ENCODE measurements at places on chromosomes 12 and 14.
A peak's percentile ranks its signal among the peaks of the same experiment; 100 is the strongest.

DNA sequence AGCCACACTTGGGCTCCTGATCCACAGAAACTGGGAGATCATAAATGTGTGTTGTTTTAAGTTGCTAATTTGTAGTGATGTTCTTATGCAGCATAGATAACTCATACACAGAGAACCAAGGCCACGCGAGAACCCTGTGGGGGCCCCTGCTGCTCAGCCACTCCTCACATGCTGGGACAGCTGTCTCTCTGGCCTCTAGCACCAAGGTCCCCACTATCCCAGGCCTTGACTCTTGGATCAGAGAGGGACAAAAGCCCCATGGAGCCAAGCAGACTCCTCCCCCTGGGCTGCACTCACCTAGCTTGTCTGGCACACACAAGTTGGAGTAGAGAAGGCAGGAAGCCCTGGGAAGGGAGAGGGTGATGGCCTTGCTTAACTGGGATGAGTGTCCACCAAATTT is 11.3 kb downstream of the PLD4 start:
- no peak for DNase-seq

DNA sequence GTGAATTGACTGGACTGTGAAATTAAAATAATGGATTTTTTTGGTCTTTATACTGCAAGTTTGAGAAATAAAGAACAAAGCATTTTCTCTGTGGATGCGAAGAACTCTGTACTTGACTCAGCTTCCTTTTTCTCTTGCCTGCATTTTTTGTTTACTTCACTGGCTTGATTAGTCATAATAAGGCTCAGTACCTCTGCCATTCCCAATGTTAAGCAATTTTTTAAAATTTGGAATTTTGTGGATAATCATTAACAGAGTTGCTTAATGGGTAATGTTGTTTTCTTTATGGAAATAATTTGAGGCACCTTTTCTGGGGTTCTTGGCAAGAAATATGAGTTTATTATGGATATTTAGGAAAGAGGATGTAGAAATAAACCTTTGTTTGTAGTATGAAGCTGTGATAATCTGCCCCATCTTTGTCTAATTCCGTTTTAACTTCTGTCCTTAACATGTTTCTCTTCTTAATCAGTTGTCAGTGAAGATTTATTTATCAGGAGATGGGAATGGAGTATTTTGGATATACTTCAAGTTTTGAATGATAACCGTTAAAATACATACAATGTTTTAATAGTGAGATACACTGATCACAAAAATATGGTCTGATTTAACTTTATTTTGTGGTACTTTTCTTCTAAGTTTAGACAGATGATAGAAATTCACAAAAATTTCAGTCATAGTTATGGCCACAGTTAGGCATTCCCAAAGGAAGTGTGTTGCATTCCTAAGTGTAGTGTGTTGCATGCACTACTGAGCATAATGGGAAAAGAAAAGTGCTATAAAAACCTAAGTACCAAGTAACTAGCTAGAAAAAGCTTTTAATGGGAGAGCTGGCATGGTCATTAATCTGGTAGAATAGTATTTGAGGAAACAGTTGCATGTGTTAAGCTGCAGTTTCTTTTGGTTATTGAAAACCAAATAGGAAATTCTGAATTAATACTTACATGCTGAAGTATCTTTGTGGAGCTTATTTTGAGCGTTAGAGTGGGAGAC is 27.7 kb downstream of the WNK1 start:
- DNase-seq = no peak

- no peak for DNase-seq
These were observed 370.6 kb downstream of the KCNH5 start for GRCh38 chr14:62674563-62675237.

DNA sequence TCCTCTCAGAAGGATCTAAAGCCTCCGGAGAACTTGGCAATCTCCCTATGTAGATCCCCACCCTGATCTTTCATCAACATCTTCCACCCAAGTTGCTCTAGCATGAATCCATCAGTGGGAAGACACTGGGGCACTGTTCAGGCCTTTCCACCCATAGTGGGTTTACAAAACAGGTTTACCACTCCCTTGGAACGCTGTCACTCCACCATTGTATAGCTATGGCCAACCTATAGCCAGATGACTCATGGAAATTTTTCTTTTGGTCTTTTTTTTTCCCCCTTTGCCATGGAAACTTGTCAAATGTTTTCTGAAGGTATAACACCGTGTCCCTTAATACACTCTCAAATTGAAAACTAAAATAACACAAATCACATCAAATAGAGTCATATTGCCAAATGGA is 10.8 kb upstream of the HSPB8 start:
- DNase-seq = no peak

DNA sequence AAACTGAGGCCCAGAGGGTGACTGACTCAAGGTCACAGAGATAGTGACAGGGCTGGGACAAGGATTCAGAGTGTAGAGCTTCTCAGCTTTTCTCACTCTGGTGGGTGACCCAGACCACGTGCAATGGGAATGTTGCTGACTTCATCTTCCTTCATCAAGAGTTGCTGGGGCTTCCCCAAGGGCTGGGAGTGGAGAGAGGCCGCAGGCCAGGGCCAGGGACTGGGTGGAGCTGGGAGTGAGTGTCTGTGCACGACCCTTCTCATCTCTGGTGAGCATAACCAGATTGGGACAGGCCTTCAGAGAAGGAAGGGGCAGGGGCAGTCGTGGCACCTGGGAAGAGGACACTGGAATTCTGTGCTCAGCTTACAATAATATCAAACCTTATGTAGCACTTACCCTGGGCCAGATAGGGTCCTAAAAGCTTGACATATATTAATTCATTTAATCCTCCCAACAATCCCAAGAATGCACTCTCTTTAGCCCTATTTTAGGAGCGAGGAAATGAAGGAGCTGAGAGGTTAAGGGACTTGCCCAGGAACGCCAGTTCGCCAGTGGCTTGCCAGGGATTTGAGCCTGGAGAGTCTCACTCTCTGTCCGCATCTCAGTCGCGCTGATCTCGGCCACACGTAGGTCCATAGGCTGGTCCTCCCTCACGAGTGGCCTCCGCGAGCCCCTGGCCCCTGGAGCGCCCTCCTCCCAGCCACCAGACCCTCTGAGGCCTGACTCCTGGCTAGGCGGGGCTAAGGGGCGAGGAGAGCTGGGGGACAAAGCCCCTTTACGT is 15.8 kb downstream of the KRT18 start:
- no peak for DNase-seq

- no peak for DNase-seq
These were observed 142.0 kb downstream of the KCNK10 start for GRCh38 chr14:88181072-88181471.

DNA sequence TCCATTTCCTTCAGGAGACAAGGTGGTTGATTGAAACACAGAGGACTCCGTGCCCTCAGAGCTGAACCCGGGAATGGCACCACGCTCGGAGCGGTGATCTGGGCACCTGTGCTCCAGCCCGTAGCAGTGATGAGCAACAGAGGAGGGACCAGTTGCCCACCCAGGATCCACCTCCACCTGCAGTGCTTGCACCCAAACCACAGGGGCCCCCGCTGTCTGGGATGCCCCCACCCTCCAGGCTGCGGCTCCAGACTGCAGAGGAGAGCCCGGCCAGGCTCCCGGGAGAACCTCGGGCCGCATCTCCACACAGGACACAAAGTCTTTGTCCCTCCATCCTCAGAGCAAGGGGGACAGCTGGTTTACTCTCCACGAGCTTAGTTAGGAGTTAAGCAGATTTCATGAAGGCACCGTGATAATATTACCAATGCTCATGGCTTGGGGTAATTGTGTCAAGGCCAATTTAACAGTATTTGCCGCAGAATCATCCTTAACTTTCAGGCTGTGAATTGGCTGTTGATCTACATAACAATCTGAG is 100.6 kb downstream of the TNFAIP2 start:
- no peak for DNase-seq

- DNase-seq = no peak
These were observed 70.6 kb upstream of the ACTN1 start for GRCh38 chr14:69049675-69050074.

- no peak for DNase-seq
These were observed 362.1 kb upstream of the STXBP6 start for GRCh38 chr14:25411781-25412757.

- no peak for DNase-seq
These were observed 105.1 kb downstream of the LLPH start for GRCh38 chr12:66025477-66025876.

- DNase-seq = no peak
These were observed 85.3 kb downstream of the FBXW8 start for GRCh38 chr12:116996093-116996492.

GRCh38 chr14:24692382-24693352 is 58.7 kb upstream of the GZMB start:
- DNase-seq = no peak

DNA sequence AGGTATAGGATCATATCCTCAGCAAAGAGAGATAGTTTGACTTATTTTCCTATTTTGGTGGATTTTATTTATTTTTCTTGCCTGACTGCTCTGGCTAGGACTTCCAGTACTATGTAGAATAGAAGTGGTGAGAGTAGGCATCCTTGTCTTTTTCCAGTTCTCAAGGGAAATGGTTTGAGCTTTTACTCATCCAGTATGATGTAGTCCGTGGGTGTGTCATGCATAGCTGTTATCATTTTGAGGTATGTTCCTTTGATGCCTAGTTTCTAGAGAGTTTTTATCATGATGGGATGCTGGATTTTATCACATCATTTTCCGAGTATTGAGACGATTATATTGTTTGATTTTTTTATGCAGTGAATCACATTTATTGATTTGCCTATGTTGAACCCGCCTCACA is 97.2 kb downstream of the MGAT4C start:
- DNase-seq = no peak

DNA sequence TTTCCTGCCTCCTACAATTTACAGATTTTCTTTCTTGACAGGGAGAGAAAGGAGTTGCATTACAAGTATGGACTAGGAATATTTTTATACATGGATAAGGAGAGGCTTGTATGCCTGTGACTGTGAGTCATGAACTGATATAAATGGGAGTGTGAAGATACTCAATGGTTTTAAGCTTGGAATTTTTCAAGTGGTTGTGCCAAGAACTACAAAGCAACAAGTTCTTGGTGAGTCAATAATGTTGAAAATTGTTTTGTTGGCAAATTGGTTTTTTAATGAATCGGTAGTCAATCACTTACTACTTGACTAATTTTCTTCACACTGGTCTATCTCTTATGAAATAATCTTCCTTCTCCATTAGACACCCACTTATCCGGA is 58.9 kb upstream of the HMGA2 start:
- DNase-seq = no peak

DNA sequence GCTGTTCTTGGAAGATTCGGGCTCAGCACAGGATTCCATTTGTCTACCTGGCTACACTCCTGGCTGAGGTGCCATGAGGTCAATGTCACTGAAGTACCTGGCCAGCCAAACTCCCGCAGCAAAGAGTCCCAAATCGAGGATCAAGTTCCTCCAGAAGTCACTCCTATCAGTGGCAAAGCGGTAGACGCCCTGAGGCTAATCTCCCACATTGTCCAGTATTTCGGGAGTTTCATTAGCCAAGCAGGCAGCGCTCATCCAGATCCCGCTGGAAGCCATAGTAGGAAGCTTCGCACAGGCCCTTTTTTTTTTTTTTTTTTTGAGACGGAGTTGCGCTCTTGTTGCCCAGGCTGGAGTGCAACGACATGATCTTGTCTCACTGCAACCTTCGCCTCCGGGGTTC is 8.9 kb upstream of the AACS start:
- DNase-seq = no peak

DNA sequence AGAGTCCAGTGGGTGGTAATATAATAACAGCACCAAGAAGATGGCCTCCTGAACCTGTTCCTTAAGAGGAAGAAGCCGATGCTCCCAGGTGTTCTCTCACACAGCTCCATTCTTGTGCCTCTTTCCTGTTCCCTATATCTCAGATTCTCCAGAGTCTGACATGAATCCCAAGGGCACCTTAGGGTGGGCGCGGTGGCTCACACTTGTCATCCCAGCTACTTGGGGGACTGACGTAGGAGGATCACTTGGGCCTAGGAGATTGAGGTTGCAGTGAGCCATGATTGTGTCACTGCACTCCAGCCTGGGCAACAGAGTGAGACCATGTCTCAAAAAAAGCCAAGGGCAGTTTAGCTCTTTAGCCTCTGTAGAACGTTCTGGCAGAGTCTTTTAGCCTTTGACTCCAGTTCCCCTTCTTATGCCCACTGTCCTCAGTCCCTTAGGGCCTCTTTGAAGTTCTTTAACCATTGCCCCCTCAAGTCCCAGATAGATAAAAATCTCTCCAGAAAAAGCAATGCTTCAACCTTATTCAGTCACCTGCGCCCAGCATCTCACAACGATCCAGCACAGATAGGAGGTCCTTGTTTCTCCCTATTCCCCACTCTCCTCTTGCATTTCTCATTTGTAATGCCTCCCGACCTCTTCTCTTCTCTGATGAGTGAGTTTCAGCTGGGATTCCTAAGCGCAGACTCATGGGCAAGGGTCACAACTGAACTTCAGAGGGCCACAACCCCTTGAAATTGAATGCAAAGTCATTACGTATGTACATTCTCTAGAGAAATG is 4.7 kb downstream of the CCDC184 start:
- DNase-seq = no peak

DNA sequence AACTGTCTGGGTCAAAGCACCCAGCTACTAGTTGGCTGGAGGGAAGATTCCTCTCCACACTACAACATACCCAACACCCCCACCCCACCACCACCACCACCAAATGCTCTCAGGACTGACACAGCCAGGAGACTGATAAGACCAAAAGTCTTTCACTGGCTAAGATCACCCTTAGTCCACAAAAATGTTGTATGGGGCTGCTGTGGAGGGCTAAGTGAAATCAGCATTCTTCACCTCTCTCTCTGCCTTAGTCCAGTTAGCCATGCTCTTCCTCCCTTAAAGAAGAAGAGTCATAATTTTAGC is 106.2 kb downstream of the NUAK1 start:
- DNase-seq = no peak

GRCh38 chr14:65156568-65157366 is 54.5 kb upstream of the MAX start:
- no peak for DNase-seq

GRCh38 chr14:104665657-104666522 is 23.5 kb upstream of the INF2 start:
- peak; percentile 24 for DNase-seq

DNA sequence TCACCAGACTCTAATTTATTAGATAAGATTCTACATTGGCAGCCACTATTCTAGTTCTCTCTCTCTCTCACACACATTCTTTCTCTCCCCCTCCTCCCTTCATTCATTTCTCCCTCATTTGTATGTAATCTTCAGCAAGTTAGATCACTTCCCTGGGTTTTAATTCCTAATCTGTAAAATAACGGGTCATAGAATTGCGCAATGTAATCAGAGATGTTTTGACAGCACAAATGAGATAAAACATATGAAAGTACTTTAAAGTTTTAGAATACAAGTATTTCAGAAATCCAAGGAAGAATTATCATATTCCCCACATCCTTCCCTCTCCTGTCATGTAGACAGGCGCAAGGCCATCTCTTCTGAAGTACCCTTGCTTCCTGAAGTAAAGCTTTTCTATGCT is 21.7 kb downstream of the STYK1 start:
- DNase-seq = no peak

All from activated CD8-positive, alpha-beta memory T cell treated with anti-CD3 and anti-CD28 coated beads for 1 hour (primary cell).